ENCODE measurements at places on chromosomes 11 and 22. TPM values are rescaled to one million over a fixed set of nuclear protein-coding genes. Genes with fewer than 3 reads are reported as not detected.

DNA sequence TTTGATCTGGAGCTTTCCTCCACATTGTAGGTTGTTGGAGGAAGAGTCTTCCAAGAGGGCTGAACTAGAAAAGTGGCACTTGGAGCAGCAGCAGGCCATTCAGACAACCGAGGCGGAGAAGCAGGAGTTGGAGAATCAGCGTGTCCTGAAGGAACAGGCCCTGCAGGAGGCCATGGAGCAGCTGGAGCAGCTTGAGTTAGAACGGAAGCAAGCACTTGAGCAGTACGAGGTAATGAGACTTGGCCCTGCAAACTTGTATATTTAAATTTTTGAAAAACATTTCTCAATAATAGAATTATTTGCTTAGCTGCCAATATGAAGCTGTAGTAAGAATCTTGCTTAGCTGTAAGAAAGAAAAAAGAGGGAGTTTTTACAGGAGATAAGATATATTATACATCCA is 84.0 kb downstream of the SWAP70 start:
- no peak for ATAC-seq

DNA sequence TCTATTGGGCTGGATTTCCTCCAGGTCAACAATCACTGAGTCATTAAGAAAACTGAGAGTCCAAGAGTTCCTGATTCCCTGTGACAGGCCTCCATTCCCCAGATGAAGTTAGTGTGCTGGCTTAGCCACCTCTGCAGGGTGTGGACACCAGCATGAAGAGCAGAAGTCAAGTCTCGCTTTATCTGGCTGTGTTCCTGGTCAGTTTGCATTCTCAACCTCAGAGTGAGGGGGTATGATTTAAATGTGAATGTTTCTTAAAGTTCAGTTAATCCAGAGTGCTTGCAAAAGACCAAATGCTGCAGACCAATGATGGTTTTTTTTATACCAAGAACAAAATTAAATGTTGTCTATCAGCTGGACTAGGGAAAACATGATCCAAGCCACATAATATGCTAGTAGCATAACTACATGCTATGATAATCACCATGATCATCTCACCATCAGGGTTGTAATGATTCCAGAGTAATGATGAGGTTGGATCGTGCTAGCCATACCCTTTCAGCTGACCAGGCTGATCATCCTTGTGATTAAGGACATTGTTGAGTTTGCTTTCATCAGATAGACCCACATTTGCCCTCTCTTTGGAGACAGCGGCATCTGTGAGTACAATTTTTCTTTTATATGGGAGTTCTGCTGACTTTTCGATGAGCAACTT is 145.8 kb upstream of the ARHGAP20 start:
- ATAC-seq: peak; percentile 71

DNA sequence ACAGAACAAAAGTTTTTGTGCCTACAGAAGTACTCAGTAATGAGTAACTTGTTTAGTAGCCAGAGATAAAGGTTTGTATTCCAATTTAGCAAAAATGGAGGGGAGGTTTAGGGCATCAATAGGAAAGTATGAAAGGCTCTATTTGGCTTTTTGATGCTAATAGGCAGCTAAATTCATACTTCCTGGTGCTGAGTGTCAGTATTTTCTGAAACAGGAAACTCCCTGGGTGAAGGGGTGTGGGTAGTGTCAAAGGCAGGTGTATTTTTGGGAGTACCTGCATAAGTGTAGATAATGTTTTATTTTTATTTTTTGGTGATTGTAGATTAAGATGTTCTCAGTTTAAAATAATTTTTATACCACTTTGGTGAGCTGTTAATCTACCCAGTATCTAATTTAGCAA is 29.3 kb upstream of the MMP7 start:
- ATAC-seq: no peak

DNA sequence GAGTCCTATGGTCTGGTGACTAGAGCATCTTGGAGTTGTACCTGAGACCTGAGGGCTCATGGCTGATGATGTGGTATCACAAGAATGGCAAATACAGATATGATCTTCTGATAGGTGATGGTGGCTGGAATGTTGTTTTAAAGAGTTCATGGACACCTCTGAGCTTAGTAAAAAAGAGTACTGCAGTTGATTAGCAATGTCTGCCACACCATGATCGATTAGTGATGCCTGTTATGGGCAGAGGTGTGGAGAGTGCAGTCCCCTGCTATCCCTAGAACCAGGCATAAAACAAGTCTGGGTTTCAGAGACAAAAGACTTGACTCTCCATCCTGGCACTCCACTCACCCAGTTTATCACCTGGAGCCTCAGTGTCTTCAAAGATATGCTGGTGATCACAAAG is 1.4 kb upstream of the BATF2 start:
- no peak for ATAC-seq

GRCh38 chr22:26673486-26673885 is 16.1 kb downstream of the MIAT start:
- ATAC-seq: peak; percentile 64

- ATAC-seq: no peak
These were observed 33.1 kb upstream of the POLD3 start for GRCh38 chr11:74559110-74559933.

DNA sequence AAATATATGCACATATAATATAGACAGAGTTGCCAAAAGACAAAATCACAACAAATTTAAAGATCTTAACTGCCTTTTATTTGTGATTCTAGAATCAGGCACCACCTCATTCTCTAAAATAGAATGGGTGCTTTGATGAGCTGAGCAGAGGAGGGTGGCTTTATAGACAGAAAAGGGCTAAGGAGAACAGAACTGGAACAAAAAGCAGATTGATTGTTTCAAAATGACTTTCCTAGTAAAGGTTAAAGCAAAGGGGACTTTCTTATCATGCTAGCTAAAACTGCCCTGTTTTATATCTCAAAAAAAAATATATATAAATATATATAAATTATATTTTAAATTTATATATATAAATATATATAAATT is 287.6 kb downstream of the FAT3 start:
- no peak for ATAC-seq

- ATAC-seq: peak; percentile 1
These were observed 2.1 kb upstream of the PTPRCAP start for GRCh38 chr11:67439321-67440228.

- peak; percentile 3 for ATAC-seq
These were observed 12.3 kb downstream of the PRR33 start for GRCh38 chr11:1879342-1879940.

Gene NUP50
- 67.8 TPM for total RNA-seq

GRCh38 chr22:48299801-48300200 is 1527.9 kb downstream of the BRD1 start:
- ATAC-seq: no peak

Gene FAM181B
- 0.28 TPM for total RNA-seq

Gene CNIH2
- 0.52 TPM for total RNA-seq

Gene KCNJ5
- 0.08 TPM for total RNA-seq

Gene GATD1
- 38.4 TPM for total RNA-seq

DNA sequence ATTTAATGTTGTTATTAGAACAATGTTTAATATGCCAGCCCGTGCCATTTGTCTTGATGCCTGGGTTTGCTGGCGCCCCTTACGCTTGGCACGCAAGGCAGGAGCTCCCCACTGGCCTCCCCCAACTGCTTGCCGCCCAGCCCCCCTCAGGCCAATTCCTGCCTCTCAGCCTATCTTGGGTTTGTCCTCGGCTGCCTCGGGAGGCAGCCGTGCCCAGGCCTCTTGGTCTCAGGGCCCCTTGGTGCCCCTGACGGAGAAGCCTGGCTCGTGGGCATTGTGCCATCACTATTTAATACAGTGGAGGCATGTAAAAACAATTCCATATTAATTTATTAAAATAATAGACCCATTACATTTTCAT is 119.8 kb downstream of the KCNQ1OT1 start:
- no peak for ATAC-seq

GRCh38 chr22:39661842-39662685 is 91.5 kb downstream of the CACNA1I start:
- peak; percentile 44 for ATAC-seq

Gene TREH
- total RNA-seq: 0.68 TPM

DNA sequence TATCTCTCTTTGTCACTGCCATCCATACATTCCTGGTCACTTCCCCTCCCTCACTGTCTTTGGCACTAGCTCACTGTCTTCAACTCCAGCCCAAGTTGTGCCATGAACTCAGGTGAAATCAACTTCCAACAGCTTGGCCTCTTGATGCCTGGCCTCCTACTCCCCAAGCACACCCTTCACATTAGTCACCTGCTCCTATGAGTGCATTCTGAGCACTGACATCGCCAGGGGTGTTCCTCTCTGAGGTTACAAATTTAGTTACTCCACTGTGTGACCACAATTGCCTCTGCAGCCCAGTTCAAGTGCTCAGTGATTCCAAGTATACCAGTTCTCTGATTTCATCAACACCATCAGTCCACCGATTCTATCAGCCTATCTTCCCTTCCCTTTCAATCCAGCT is 10.8 kb downstream of the DRD2 start:
- ATAC-seq: no peak
